ENCODE measurements at places on chromosomes 2 and 18.

DNA sequence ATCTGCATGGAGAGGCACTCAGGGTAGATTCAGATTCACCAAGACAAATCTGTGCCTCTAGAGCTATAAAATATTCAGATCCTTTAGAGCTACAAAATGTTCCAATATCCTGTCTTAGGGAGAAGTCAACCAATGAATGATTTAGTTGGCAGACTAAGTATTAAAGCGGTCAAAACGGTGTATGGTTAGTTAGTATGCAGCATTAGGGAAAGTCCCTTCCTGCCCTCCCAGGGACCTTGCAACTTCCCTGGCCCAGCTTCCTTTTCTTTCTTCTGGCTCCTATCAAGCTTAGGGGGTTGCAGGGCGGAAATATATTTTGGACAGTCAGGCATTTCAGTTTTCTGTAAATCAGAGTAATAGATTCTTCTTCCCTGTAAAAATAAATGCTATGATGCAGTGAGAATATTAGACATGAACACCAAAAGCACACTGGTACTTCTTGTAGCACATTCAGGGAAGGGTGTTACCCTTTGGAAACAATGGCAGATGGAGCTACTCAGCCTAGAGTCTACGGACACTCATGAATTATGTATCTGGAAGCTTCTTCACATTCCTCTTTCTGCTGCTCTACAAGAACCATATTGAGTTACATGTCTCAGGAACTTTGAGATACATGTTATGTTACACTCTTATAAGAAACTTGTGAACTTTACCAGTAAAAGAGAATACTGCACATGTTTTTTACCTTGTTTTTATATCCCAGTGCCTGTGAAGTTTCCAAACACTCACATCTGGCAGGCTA lies 45.7 kb downstream of the CCDC93 start:
- DNase-seq = no peak

DNA sequence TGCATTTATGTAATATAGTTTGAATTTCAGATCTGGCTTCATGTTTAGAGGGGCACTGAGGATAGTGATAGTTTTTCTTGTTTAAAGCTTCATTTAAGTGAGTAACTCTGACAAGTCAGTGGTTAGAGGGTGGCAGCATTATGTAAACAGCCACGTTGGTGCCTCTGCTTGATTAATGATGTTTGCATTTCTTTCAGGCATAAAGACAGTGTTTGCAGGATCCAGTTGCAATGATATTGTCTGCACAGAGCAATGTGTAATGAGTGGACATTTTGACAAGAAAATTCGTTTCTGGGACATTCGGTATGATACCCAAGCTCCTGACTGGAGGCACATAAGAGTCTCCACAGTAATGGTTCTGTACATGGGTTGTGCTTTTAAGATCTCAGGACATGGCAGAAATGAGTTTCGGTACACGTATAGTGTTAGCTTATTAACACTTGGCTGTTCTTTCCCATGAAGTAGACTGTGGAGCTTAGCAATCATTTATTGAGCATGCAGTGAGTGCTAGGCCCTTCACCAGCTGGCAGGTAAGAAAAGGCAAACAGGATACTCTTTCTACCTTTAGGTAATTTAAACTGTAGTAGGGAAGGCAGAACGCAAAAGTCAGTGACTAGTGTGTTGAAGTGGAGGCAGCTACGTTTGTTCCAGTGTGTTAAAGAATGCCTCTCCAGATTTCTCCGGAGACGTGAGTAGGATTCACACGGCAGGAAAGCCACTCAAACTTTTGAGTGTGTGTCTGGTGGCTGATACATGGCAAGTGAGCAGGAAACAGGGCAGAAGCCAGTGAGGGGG lies 17.4 kb upstream of the SAG start:
- DNase-seq = no peak

DNA sequence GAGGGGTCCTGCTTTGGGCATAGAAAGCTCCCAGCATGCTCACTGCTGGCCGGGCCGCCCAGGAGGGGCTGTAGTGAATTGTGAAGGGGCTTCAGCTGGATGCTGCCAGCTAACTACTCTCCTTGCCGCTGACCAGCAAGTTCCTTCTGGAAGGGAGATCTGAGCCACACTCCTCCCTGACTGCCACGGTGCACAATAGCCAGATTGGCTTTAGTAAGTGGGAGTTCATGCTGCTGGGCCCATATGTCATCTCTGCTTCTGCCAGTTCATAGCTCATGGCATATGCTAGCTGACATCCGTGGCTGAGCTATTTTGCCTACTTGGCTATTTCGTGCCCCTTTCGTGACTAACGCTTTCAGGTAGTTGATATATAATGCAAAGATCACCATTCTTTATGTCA lies 51.6 kb upstream of the ROCK2 start:
- no peak for DNase-seq

- no peak for DNase-seq
Measured at GRCh38 chr2:71277147-71277475, 50.2 kb upstream of the PAIP2B start.

GRCh38 chr2:169221745-169222369 lies 140.5 kb downstream of the LRP2 start:
- peak; percentile 42 for DNase-seq

DNA sequence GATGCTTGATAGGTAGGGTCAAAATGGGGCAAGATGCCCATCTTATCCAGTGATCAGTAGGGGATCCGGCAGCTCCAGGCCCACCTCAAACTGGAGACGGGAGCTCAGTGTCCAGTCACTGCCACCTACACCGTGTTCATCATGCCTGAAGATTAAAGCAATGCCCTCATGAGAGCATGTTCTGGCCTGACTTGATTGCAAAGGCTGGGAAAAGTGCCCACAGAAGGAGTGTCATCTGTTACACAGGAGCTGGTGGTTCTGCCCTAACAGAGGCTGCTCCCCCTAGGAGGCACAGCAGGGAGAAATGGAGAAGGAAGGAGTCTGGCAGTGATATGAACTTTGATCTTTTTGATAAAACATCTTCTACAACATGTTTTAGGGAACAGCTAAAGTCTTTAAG lies 92.3 kb downstream of the CCBE1 start:
- DNase-seq = peak; percentile 77

DNA sequence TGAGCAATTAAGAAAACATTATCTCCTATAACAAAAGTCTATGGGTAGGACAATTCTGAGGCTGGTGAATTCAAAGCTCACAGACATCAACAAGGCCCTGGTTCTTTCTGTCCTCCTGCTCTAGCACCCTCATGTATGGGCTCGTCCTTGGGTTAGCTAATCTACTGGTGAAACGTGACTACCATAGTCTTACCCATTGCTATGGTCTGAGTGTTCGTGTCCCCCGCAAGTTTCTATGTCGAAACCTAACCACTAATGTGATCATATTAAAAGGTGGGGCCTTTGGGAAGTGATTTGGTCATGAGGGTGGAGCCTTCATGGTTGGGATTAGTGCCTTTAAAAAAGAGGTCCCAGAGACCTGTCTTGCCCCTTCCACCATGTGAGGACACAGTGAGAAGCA lies 564.7 kb downstream of the TNS1 start:
- peak; percentile 20 for DNase-seq

DNA sequence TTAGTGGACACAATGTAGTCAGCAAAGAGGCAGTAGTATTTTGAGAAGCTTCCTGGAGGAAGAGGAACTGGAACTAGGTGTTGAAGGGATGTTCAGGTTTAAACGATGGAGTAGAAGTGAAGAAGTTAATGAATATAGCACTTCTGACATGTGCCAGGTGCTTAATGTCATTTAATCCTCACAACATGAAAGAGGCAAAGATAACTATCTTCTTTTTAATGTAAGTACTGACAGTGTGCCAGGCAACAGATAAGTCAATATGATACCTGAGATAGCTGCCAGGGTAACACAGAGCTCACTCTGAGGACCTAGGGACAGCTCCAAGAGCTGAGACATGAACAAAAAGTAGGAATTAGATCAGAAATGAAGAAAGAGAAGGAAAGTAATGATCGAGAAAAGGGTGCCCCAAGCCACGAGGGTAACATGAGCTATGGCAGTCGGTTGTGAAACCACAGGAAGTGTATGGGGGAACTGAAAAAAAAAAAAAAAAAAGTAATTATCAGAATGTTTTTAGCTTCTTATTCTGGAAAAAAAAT lies 140.7 kb downstream of the RNF144A start:
- DNase-seq = no peak

DNA sequence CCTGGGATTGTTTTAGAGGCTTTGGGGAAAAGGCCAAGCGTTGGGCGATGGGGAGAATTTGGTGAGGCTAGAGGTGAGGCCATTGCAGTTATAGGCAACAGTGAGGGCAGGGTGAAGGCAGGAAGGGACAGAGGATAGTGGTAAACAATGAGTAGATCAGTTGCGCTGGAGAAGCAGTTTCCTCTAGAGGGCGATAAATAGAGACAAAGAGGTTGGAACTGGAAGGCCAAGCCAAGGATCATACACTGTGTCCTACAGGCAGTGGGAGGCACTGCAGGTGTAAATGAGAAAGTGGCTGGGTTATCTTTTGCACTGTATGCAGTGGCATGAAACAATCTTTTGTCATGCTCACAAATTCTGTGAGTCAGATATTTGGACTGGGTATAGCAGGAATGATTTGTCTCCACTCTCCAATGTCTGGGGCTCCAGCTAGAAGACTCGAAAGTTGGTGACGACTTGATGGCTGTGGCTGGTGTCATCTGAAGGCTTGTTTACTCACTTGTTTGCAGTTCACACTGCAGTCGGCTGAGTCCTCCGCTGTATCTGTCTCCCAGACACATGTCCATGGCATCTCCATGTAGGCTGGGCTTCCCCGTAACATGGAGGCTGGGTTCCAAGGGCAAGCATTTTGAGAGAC lies 82.1 kb downstream of the TNP1 start:
- peak; percentile 88 for DNase-seq

- no peak for DNase-seq
Measured at GRCh38 chr2:48767330-48767729, 11.8 kb upstream of the LHCGR start.

- no peak for DNase-seq
Measured at GRCh38 chr2:66436581-66437001, 1.7 kb downstream of the MEIS1 start.

DNA sequence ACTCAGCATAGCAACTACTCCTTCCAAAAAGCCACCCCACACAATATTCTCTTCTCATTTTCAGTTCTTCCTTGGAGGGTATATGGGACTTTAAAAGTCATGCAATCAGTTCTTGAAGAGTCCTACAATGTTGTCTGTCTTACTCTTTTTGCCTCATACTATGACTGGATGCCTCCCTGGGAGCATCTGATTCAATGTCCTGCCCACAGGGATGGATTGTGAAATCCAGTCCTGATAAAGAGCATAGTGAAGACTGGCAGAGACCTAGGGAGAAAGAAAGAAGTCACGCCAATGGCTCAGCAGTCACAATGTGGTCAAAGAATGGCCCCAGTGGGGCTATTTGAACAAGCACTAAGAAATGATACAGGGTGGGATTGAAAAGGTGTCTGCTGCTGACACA lies 155.1 kb upstream of the SERPINE2 start:
- no peak for DNase-seq

DNA sequence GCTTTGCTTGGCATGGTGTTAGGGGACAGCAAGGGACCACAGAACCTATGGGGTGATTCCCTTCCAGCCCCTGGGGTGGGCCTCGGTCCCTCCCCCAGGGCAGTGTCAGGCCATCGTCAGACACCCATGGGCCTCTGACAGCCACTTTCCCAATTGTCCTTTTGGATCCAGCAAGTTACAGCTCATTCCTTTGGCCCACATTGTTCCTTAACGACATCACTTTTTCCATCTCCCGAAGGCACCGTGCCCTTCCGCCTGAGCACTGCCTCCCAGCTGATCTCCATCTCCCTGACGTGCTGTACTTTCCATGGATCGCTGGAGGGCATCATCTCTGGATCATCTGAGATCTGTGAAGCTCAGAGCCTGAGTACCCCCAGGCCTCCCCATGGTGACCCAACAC lies 10.4 kb upstream of the KCNK3 start:
- DNase-seq = no peak

- peak; percentile 90 for DNase-seq
Measured at GRCh38 chr2:150911766-150912280, 349.8 kb downstream of the RBM43 start.

DNA sequence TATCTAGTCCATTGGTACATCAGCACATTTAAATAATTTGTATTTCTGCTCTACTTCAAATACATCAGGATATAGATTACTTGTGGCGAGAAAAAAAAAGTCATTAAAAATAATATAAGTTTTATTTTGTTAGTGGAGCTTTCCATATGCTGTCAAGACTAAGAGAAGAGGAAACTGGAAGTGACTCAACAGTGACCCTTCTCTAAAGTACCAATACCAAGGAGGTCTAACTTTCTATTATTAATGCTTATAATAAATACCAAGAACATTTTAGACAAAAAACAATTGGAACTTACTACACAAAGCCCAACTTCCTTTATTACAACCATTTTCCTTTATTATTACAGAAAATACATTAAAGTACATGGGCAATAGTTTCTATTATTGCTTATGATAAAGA lies 39.8 kb downstream of the TTR start:
- DNase-seq = no peak

DNA sequence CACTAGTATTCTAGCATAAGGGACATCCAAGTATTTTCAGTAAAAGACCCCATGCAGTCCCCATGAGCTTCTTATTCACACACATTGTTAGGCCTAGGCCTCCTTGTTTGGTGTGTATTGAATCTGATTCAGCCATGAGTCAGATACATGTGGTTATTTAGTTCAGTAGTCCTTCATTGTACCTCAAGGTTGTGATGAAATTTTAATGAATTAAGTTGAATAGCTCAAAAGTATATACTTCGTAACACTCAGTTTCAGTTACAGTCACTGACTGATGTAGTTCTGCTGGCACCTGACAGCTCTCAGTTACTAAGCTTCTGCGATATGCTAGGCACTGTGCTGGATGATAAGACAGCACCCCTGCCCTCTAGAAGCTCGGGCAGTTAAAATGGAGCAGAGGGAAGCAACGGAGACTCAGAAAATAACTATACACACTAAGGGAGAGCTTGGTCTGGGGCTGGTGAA lies 86.4 kb downstream of the XRCC5 start:
- peak; percentile 70 for DNase-seq

DNA sequence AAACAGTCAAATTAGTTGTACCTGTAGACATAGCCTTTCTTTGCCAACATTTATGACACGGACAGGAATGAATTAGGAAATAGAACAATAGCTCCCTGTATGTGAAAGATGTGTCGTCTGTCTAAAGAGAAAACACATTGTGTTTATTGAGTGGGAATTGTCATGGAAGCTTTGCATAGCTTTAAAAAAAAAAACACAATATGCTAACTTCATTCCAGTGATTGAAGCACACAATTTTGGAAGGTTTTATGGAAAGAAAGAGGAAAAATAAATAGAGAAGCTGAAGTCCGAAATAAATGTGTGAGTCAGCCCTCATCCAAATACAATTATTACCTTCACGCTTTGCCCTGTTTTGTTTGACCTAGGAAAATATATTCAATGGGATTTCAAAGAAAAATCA lies 1095.7 kb downstream of the TSN start:
- no peak for DNase-seq

- DNase-seq = peak; percentile 54
Measured at GRCh38 chr2:56444339-56444738, 260.5 kb downstream of the CCDC85A start.

- no peak for DNase-seq
Measured at GRCh38 chr2:124797049-124797448, 772.0 kb downstream of the CNTNAP5 start.

GRCh38 chr2:118371515-118371914 lies 283.2 kb downstream of the INSIG2 start:
- DNase-seq = peak; percentile 62

- DNase-seq = peak; percentile 29
Measured at GRCh38 chr2:83081826-83082690, 1377.0 kb downstream of the SUCLG1 start.
